ENCODE measurements at places on chromosomes 2 and 18.
A peak's percentile ranks its signal among the peaks of the same experiment; 100 is the strongest.

GRCh38 chr2:113061241-113061640 lies 2.2 kb downstream of the IL36RN start:
- no peak for DNase-seq

GRCh38 chr2:191950132-191950874 lies 103.4 kb upstream of the CAVIN2 start:
- no peak for DNase-seq

DNA sequence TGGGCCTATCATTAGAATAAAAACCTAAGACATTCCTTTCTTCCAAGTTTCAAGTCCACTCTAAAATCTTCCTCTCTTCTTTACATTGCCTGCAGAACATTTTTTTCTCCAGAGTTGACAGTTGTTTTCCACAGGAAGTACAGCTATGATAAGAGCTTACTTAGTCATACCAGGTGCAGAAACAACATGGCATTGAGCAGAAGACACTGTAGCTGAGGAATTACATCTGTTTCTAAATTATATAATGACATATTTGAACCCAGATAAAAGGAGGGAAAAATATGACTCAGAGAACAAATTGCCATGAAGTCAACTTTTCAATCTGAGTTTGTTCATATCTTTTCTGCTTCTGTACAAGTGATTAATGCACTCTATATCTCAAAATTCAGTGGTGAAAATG lies 30.2 kb downstream of the CMPK2 start:
- DNase-seq: no peak

GRCh38 chr2:98912957-98913915 lies 22.8 kb downstream of the CRACDL start:
- no peak for DNase-seq

DNA sequence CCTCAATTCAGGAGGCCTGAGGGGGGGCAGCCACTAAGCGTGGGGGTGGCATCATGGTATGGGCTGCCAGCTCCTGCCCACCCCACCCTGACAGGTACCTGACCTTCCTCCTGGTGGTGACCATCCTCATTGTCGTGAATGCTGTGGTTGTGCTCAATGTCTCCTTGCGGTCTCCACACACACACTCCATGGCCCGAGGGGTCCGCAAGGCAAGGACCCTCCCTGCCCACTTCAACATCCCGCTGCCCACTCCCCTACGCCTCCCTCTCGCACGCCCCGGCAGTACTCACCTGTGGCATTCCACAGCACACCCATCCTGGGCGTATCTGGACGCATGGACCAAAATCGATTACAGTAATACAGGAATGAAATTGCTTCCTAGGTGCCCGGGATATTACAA lies 4.0 kb downstream of the CHRNG start:
- no peak for DNase-seq

DNA sequence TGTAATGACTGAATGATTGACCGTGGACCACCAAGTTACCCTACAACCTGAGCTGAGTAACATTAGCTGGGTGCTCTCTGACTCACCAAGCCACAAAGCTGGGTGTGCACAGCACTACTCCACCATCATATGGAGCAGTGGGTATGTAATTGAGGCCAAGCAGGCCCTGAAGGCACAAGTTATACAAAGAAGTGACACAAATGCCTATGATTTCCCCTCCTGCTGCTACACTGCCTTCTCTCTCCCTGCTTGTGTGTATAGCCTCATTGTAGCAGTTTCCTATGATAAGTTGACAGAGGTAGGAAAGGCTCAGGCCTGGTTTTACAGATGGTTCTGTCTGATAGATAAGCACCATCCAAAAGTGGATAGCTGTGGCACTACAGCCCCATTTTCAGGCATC lies 1327.2 kb upstream of the DDX18 start:
- no peak for DNase-seq

GRCh38 chr2:231671270-231672050 lies 36.9 kb upstream of the PTMA start:
- DNase-seq: no peak

- DNase-seq: no peak
Observed at GRCh38 chr18:13616525-13617035, 109.8 kb downstream of the FAM210A start.

DNA sequence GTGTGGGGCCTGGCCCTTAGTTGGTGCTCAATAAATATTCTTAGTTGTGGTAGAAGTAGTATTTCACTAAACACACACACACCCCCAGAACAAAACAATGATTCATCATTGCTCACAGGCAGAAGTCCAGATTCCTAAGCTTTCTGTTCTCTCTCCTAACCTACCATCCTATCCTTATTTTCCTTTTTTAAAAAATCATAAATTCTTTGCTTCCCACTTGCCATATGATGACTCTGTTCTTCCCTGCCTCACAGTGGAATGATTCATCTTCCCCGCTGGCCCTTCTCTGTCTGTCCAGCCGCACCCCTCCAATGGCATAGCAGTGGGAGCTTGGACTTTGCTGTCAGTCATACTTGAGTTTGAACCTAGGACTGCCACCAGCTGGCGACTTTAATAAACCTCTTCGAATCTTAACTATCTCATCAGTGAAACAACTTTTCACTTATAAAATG lies 5.2 kb downstream of the EML6 start:
- no peak for DNase-seq

- no peak for DNase-seq
Observed at GRCh38 chr2:138654146-138654545, 126.0 kb downstream of the NXPH2 start.

- no peak for DNase-seq
Observed at GRCh38 chr18:42087235-42087634, 132.2 kb downstream of the PIK3C3 start.

- DNase-seq: no peak
Observed at GRCh38 chr2:213187833-213188532, 36.6 kb upstream of the IKZF2 start.

DNA sequence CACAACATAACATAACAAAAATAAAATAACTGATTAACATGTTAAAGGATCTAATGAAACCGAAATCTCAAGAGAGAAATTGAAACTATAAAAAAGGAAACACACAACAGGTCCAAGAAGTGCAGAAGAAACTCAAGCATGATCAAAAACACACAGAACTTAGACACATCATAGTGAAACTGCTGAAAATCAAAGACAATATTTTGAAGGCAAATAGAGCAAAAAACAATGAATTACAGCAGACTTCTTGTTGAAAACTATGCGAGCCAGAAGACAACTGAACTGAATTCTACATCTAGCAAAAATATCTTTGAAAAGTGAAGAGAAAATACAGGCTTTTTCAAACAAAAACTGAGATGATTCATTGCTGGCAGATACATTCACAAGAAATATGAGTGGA lies 61.3 kb downstream of the UGP2 start:
- DNase-seq: no peak

DNA sequence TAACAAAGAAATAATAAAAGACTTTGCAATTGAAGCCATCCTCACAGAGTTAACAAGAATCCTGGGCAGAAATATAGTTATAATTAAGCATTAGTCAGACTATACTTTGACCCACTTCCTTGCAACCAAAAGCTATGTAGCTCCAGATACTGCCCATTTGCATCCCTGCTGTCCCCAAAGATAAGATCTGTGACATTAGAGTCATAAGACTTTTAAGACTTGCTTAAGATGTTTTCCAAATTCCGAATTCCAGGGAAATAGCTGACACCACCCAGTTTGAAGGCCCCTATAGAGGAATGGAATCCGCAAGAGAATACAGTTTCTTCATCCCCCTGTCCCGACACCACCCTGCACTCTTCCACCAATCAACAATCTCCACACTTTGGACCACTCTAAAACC lies 69.5 kb upstream of the TLK1 start:
- no peak for DNase-seq

- DNase-seq: no peak
Observed at GRCh38 chr2:45300026-45300750, 290.9 kb upstream of the SIX2 start.

DNA sequence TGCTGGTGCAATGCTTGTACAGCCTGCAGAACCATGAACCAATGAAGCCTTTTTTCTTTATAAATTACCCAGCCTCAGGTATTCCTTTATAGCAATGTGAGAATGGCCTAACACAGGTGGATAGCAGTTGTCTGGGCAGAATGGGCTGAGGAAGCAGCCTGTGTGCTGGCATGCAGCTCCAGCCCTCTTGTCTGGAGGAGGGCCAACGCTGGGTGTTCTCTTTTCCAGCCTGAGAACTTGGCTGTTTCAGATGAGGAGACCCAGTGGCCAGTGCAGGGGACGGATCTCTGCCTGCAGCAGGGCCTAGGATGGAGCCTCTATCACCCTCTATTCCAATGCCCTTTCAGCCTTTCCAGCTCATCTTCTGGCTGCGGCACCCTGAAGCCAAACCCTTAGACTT lies 58.8 kb downstream of the CTIF start:
- no peak for DNase-seq

DNA sequence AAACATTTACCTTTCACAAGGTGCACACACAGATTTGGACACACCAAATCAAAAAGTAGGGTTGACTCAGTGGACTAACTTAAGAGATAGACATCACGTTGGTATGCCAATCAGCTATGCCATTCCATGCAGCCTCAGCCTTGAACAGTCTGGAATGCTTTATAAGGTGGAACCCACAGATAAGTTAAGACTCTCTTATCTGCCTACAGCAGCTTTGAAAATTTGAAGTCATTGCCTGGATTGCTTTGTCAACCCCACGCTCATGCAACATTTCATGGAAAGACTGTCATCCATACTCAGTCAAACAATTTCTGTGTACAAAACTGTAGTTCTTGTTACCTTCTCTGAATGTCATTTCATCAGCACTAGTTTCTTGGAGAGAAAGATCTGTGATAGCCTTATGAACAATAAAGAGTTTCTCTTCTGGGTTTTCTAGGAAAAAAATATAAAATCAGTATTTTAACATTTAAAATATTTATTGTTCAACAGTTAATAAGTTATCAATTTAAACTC lies 1.2 kb downstream of the ERMN start:
- DNase-seq: no peak

GRCh38 chr2:217987391-217987790 lies 15.4 kb downstream of the TNS1 start:
- no peak for DNase-seq

GRCh38 chr2:70686577-70687460 lies 81.2 kb downstream of the ADD2 start:
- DNase-seq: peak; percentile 48

DNA sequence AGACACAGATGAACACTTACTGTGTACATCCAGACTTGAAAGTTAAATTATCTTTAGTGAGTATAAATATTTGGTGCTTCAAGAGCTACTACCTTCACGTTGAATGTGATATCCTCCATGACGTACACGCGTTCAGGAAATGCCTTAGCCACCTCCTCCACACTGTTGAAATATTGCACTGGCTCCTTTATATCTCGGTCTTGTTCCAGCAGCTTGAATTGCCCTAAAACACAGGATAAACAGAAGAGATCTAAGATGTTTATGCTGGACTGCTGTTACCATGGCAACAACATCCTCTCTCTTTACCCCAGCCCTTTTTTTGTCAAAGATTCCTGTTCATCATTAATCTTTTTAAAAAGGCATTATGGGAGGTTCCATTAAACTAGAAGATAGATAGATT lies 120.3 kb downstream of the MEP1B start:
- DNase-seq: no peak

DNA sequence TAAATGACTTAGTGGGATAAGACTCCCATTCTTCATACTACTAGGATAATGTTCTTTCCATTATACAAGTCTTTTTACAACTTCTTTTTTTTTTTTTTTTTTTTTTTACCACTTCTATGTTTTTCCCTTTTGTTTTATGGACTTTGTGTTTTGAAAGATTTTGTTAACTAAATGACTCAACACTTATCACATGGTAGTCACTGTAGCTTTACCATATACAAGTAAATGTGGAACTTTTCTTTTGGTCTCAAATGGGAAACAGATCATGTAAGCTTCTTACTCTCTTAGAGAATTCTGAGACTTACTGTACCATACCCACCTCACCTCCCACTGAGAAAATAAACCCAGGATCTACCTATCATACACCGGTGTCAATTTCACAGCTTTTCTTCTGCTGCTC lies 590.3 kb upstream of the CDH2 start:
- no peak for DNase-seq

DNA sequence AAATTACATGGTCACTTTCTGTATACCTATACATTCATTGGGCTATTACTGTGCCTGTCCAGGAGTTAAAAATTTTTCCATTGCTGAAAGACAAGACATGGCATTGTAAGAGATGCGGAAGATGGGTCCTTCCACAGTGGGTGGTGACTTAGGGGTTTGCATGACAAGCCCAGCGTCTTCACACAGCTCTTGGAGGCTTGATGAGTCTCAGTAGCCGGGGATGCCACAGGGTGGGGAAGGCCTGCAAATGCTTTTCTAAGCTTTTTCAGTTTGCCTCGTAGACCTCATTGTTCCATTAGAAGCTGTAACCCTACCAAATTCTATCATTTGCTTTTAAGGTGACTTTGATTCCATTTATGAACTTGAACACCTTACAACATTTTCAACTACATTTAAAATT lies 18.1 kb upstream of the MAPRE3 start:
- no peak for DNase-seq

DNA sequence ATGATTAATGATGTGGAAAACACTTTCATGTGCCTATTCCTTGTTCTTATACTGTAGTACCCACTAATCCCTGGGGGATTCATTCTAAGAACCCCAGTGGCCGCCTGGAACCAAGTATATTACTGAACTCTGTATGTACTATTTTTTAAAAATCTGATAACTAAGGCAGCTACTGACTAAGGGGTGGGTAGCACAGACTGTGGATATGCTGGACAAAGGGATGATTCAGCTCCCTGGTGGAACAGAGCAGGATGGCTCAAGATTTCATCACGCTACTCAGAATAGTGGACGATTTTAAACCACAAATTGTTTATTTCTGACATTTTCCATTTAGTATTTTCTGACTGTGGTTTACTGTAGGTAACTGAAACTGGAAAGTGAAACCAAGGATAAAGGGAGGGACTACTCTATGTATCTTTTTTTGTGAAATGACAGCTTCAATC lies 41.8 kb upstream of the CDC42EP3 start:
- DNase-seq: peak; percentile 27

- no peak for DNase-seq
Observed at GRCh38 chr18:55318951-55319441, 269.0 kb downstream of the TCF4 start.

DNA sequence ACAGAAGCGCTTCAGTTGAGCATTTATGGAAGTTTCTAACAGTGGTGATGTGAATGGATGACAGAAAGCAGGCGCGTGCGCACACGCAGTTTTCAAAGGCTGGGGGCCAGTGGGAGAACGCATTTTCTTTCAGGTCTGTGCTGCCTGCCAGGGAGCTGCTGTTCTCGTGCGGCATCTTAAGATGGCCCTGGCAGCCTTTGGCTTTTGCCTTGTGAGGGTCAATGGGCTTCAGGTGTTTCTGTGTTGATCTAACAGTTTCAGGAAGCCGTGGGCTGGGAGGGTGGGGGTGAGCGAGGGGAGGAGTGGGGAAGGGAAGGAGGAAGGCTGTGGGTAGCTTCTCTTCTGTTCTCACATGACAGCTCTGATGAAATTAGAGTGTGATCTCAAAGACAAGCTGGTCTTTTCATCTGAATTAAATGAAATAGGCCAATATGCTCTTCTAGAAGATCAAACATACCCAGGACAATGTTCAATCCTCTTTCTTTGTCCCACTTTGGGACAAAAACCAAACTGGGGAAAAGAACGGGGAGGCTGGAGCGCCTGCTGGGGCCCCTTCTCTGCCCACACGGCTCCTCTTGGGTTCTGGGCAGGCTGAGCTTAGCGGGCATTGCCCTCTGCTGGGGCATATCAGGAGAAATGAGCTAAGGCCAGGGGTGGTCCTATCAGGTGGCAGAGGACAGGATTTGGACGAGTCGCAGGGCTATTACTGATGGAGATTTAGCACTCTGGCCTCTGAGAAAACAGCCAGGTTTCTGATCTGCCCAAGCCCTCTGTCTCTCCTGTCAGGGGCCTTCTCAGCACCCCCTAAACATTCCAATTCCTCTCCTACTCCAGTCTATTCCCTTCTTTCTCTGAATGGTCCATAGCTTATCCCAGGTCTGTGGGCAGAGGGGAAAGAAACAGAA lies 126.2 kb upstream of the LGALSL start:
- peak; percentile 68 for DNase-seq

Data from stimulated activated CD8-positive, alpha-beta memory T cell treated with anti-CD3 and anti-CD28 coated beads, Interleukin-4, amount 100 ng/mL, for 48 hours (primary cell).